ENCODE measurements at places on chromosomes 1 and 21.

- DNase-seq = no peak
Observed at GRCh38 chr1:246306415-246307037, 200.6 kb downstream of the SMYD3 start.

- DNase-seq = no peak
Observed at GRCh38 chr1:179883040-179883744, 1.1 kb downstream of the TOR1AIP1 start.

DNA sequence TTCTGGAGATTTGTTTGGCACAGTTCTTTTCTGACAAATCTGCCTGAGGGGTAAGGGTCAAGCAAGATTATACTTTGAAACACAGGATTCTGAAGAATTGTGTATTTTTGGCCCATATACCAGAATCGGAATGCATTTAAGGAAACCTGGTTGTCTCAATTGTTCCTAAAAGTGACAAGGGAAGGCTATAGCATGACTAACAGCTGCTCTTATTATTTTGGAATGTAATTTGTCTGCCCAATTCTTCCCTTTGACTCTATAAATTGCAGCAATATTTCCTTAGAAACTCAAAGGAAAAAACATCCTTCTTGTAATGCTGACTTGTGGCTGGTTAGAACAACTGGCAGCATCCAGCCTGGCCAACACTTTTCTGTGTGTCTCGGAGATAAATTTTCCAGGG lies 15.8 kb upstream of the VCAM1 start:
- no peak for DNase-seq

GRCh38 chr1:168084396-168085231 lies 52.1 kb downstream of the GPR161 start:
- DNase-seq = peak; percentile 74

- DNase-seq = no peak
Observed at GRCh38 chr1:162019006-162019405, 4.7 kb downstream of the OLFML2B start.

GRCh38 chr1:5140136-5140535 lies 485.7 kb downstream of the AJAP1 start:
- no peak for DNase-seq

DNA sequence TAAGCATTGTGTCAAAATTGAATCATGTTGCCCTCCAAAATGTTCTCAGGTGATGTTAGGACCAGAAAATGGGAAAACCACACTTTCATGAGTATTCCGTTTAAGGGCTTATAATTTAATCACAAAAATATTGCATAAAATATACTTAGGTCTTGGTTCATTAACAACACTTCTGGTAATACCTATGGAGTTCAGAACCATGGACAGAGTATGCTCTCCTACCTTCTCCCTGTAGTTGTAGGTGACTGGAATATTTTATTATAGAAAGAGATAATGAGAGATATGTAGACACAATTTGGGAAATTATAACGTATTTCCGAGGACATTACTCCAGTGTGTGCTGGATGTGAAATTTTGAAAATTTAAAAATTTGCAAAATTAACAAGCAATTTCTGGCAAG lies 232.5 kb downstream of the NCAM2 start:
- DNase-seq = no peak

- no peak for DNase-seq
Observed at GRCh38 chr1:169478094-169478672, 7.6 kb downstream of the SLC19A2 start.

DNA sequence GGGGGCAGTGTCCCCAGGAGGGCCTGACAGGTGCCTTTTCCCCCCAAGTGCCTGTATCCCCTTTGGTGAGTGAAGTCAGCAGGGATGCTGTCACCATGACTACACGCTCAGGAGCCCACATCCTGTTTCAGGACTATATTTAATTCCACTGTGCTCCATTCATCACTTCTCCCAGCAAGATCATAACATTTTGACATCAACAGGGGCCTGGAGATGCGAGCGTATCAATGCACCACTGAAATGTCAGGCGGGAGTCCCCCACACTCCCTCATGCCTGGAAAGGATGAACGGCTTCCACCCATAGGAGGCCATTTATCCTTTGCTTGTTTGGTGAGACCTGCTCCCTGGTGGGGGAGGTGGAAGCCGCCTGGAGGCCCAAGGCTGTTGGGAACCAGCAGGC lies 119.1 kb downstream of the PTPRU start:
- DNase-seq = no peak
